ENCODE measurements at places on chromosomes 3 and 15.

GRCh38 chr15:76340803-76341365, 4.3 kb downstream of the ISL2 start:
- peak; percentile 70 for DNase-seq

- DNase-seq: no peak
Measured at GRCh38 chr15:86002444-86002843, 77.2 kb upstream of the AGBL1 start.

- no peak for DNase-seq
Measured at GRCh38 chr15:77107068-77107467, 36.2 kb upstream of the TSPAN3 start.

- no peak for DNase-seq
Measured at GRCh38 chr3:150680562-150680961, 23.2 kb downstream of the ERICH6 start.

DNA sequence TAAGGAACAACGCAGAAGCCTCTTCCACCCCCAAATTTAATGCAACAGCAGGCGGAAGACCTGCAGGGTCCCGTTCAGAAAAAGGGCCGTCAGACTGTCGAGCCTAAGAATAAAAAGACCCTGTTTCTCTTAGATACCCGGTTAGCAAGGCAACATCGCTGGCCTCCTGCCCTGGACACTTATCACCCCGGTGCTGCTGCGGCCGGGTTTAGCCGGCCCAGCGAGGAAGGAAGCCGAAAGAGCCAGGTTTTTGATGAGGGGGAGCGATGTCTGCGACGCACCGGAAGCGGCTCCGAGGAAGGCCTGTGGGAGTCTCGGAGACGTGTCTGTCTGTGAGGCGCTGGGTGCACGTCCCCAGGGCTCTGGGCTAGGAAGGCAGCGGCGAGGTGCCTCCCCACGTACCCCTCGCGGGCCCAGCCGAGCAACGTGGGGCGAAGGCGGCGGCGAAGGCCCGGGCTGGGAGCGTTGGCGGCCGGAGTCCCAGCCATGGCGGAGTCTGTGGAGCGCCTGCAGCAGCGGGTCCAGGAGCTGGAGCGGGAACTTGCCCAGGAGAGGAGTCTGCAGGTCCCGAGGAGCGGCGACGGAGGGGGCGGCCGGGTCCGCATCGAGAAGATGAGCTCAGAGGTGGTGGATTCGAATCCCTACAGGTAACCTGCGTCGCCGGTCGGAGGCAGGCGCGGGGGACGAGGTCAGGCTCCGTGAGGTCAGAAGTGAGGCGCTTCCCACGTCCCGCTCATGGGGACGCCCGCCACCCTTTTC, at the start of gene UBA5:
UBA5 (plus strand) TSS at position 278 of the 759 bp plus-strand sequence; CDS start at position 487, 209 bp downstream.
- DNase-seq: peak; percentile 86

- peak; percentile 56 for DNase-seq
Measured at GRCh38 chr15:80404057-80404760, at the start of gene ARNT2. ARNT2 (plus strand) TSS chr15:80404382; CDS start chr15:80404516, 134 bp downstream.

- no peak for DNase-seq
Measured at GRCh38 chr3:177705976-177706823, 508.9 kb upstream of the TBL1XR1 start.

DNA sequence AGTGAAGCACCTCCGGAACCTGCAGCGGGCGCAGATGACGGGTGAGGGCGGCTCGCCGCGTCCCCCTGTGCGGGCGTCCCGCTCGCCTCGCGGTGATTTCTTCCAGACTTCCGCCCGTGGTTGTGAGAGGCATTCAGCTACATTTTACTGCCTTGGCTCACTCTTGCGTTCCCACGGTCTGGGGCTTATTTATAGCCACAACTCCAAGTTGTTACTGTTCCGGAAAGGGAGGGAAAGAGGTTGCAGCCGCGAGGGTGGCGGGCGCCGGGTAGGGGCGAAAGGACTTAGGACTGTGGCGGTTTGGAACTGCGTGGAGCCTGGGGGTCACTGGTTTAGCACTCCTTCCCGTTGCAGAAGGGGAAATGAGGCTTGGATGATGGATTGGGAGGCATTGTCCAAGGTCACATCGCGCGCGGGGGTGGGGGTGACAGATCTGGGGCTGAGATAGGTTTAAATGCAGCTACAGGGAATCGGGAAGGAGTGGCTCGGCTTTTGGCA, 1.1 kb downstream of the HES1 start:
- no peak for DNase-seq

- no peak for DNase-seq
Measured at GRCh38 chr3:100634493-100635272, 25.3 kb downstream of the ADGRG7 start.

Data from GM13976 (cell line).